ENCODE measurements at places on chromosomes 5 and 9. TPM values are rescaled to one million over a fixed set of nuclear protein-coding genes. Genes with fewer than 3 reads are reported as not detected.
A peak's percentile ranks its signal among the peaks of the same experiment; 100 is the strongest.

DNA sequence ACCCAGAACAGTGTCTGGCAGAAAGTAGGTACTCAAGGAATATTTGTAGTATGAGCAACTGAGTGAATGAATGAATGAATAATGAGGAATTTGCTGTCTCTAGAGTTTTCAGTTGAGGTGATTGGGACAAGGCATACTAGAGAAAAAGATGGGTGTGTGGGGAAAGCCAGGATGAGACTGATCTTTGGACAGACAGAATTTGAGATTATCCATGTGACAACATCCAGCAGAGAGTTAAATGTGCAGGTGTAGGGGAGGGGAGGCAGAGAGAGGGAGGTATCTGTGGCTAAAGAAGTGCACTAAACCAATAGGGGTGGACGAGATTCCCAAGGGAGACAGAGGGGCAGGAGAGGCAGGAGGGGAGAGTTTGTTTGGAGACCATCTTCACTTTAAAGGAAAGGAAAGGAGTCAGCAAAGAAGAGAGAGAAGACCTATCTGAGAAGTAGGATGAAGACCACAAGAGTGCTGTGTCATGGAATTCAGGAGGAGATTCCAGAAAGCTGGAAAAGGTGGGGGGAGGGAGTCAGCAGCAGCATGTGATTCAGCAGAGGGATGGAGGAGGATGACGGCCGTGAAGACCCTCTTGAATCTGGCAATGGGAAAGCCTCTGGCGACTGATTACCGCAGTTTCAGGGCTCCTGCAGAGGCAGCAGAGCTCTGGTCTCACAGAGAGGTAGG, 3.2 kb downstream of the CPLX2 start:
- DNase-seq: no peak
- H3K4me1 ChIP-seq: no peaks in the 10 kb centered on the region
- H3K27me3 ChIP-seq: peaks cover 63% of the 10 kb centered on the region
- no peak overlapping the region for H3K27ac ChIP-seq
- H3K36me3 ChIP-seq: no peaks in the 10 kb centered on the region
- no peak overlapping the region for H3K4me3 ChIP-seq

DNA sequence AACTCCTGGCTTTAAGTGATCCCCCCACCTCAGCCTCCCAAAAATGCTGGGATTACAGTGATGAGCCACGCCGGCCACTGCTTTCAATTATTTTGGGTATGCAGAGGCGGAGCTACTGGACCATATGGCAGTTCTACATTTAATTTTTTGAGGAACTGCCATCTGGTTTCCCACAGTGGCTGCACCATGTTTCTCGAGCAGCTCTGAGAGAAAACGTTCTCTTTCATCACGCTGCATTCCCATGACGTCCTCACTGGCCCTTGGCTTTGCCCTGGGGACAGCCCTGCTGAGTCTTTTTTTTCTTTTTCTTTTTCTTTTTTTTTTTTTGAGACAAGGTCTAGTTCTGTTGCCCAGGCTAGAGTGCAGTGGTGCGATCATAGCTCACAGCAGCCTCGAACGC, 35.5 kb upstream of the GRHPR start:
- H3K36me3 ChIP-seq: no peaks in the 10 kb centered on the region
- H3K27me3 ChIP-seq: no peaks in the 10 kb centered on the region
- peaks cover 33% of the 10 kb centered on the region for H3K4me1 ChIP-seq
- H3K27ac ChIP-seq: no peak overlapping the region
- H3K4me3 ChIP-seq: no peak overlapping the region

DNA sequence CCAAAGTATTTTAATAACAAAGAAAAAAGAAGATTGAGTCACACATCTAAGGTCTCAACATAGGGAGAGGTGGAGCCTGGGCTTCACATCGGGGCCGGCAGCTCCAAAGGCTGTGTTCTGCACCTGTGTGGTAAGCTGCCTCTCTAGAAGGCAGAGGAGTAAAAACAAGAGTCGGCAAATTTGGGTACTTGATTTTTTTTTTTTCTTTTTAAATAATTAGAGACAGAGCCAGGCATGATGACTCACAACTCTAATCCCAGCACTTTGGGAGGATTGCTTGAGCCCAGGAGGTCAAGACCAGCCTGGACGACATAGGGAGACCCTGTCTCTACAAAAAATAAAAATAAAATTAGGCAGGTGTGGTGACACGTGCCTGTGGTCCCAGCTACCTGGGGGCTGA, 4.7 kb downstream of the URM1 start:
- no peak overlapping the region for H3K27ac ChIP-seq
- DNase-seq: no peak
- H3K27me3 ChIP-seq: no peaks in the 10 kb centered on the region
- peaks cover 6% of the 10 kb centered on the region for H3K4me1 ChIP-seq

- H3K36me3 ChIP-seq: no peaks in the 10 kb centered on the region
- no peak for DNase-seq
- H3K27me3 ChIP-seq: no peaks in the 10 kb centered on the region
- H3K4me3 ChIP-seq: no peak overlapping the region
- no peak overlapping the region for H3K27ac ChIP-seq
- peaks cover 25% of the 10 kb centered on the region for H3K4me1 ChIP-seq
These were observed 81.8 kb downstream of the TRIM36 start for GRCh38 chr5:115087951-115088350.

GRCh38 chr9:128142596-128142995, 6.7 kb upstream of the LCN2 start:
- no peaks in the 10 kb centered on the region for H3K4me1 ChIP-seq
- no peak for DNase-seq
- H3K36me3 ChIP-seq: no peaks in the 10 kb centered on the region
- no peak overlapping the region for H3K27ac ChIP-seq

The TLN1 gene
- total RNA-seq: 173 TPM

GRCh38 chr5:181127456-181127855, 3.5 kb downstream of the OR2V1 start:
- no peak overlapping the region for H3K27ac ChIP-seq
- no peak overlapping the region for H3K4me3 ChIP-seq
- H3K4me1 ChIP-seq: no peaks in the 10 kb centered on the region
- H3K36me3 ChIP-seq: no peaks in the 10 kb centered on the region
- H3K27me3 ChIP-seq: peaks cover 64% of the 10 kb centered on the region

DNA sequence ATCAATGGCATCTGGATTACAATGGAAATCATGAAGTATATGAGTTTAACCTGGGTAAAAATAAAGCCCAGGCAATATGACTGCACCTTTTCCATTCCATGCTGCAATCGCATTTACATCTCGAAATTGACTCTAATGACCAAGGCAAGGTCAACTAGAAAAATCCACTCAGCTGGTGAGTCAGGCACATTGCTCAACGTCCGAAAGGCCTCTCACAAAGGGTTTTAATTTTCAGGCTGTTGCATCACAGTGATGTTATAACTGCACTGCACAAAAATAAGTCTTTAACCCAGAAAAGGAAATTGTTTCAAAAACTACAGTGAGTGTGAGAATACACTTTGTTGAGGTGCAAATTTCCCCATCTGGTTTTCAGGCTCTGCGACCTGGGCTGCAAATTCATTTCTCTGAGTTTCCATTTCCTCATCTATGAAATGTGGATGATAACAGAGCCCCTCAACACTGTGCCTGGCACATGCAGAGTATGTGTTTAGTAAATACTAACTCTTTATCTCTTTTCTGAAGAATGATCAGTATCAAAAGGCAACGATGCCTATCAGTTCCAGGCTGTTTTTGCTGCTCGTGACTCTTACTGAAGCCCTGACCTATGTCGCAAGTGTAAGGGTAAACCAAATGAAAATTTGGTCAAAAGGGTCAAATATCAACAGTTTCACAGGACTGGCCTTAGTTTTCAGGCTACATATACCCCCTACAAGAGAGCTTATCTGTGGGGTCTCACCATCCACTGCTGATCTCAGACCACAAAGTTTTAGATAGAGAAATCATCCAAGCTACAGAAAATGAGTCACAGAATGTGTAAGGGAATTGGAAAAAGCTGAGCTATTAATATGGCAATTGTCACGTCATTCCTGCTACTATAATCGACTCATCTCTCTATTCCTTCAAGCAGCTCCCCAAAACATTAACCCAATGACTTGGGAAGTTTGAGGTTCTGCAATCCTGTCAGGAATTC, 4.1 kb downstream of the NFIL3 start:
- no peak overlapping the region for H3K4me3 ChIP-seq
- H3K36me3 ChIP-seq: no peaks in the 10 kb centered on the region
- no peaks in the 10 kb centered on the region for H3K27me3 ChIP-seq
- DNase-seq: peak; percentile 46
- peak overlapping the region; percentile 62 for H3K27ac ChIP-seq

The PCDHGA4 gene
- total RNA-seq: 3.5 TPM

DNA sequence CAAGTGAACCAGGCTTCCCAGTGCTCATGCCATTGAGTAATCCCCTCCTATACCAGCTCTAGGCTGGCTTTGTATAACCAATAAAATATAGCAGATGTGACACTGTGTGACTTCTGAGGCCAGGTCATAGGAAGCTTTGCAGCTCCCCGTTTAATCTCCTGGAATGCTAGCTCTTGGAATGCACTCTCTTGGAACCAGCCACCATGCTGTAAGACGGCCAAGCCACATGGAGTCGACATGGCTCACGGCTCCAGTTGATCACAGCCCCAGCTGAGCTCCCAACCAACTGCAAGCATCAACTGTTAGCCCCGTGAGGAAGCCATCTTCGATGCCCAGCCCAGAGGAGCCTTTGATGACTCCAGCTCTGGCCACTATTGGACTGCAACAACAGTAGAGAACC, 74.5 kb downstream of the SH3TC2 start:
- DNase-seq: no peak
- H3K4me3 ChIP-seq: no peak overlapping the region
- peaks cover 3% of the 10 kb centered on the region for H3K27me3 ChIP-seq
- H3K36me3 ChIP-seq: no peaks in the 10 kb centered on the region
- no peak overlapping the region for H3K27ac ChIP-seq

DNA sequence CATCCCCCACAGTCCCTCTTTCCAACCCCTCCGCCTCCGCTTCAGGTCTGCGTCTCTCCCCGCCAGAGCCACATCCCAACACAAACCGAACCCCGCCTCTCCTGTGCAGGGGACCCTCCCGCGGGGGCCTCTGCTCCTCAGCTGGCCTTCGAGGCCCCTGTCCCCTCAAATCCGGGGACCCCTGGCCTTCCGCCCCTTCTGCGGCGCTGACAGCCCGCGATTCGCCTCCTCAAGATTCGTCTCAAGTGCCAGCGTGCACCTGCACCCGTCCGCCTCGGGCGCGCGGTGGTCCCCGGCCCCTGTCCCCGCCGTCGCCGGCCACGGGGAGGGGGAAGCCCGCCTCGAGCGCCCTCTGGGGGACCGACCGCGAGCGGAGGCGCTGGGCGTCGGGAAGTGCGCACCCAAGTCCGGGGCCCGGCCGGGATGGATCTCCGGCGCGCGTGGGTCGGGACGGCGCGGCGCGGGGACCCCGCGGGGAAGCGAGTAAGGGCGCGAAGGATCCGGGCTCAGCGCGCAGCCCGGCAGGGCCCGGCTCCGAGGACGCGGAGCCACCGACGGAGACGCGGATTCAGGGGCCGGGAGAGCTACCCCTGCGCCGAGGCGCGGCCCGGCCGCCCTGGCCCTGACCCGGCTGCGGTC, 623 bp downstream of the FLT4 start:
- DNase-seq: no peak
- H3K27me3 ChIP-seq: peaks cover 56% of the 10 kb centered on the region
- H3K36me3 ChIP-seq: no peaks in the 10 kb centered on the region
- no peak overlapping the region for H3K27ac ChIP-seq
- H3K4me3 ChIP-seq: peak overlapping the region; percentile 15

The TMOD1 gene
- total RNA-seq: 0.09 TPM

- no peaks in the 10 kb centered on the region for H3K27me3 ChIP-seq
These were observed 7.5 kb downstream of the HBEGF start for GRCh38 chr5:140338908-140339307.

- no peak overlapping the region for H3K27ac ChIP-seq
- no peaks in the 10 kb centered on the region for H3K27me3 ChIP-seq
- no peaks in the 10 kb centered on the region for H3K36me3 ChIP-seq
- no peak for DNase-seq
- H3K4me1 ChIP-seq: no peaks in the 10 kb centered on the region
These were observed 737.6 kb upstream of the NUDT12 start for GRCh38 chr5:104299998-104300706.

DNA sequence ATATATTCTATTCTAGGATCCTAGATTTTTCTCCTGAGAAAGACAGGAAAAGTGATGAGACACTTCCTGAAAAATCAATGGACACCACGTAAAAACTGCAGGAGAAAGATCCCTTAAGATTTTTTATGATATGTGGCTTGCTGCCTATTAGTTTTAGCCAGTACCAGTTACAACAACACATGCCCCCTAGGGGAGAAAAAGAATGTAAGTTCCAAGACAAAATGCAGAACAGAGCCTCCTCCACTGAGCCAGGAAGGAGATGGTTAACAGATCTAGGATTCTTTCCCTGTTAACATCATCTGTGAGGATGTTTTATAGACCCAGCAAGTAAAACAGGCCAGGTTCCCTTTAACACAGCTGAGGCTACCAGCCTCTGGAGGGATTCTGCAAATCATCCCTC, 574.7 kb downstream of the TLE4 start:
- H3K4me1 ChIP-seq: no peaks in the 10 kb centered on the region
- H3K36me3 ChIP-seq: no peaks in the 10 kb centered on the region
- peak; percentile 28 for DNase-seq
- no peaks in the 10 kb centered on the region for H3K27me3 ChIP-seq
- H3K4me3 ChIP-seq: no peak overlapping the region

- H3K4me3 ChIP-seq: no peak overlapping the region
- no peaks in the 10 kb centered on the region for H3K27me3 ChIP-seq
- H3K4me1 ChIP-seq: peaks cover 17% of the 10 kb centered on the region
- H3K27ac ChIP-seq: no peak overlapping the region
- no peaks in the 10 kb centered on the region for H3K36me3 ChIP-seq
- DNase-seq: no peak
These were observed 3.9 kb downstream of the EBF1 start for GRCh38 chr5:159095866-159096242.

DNA sequence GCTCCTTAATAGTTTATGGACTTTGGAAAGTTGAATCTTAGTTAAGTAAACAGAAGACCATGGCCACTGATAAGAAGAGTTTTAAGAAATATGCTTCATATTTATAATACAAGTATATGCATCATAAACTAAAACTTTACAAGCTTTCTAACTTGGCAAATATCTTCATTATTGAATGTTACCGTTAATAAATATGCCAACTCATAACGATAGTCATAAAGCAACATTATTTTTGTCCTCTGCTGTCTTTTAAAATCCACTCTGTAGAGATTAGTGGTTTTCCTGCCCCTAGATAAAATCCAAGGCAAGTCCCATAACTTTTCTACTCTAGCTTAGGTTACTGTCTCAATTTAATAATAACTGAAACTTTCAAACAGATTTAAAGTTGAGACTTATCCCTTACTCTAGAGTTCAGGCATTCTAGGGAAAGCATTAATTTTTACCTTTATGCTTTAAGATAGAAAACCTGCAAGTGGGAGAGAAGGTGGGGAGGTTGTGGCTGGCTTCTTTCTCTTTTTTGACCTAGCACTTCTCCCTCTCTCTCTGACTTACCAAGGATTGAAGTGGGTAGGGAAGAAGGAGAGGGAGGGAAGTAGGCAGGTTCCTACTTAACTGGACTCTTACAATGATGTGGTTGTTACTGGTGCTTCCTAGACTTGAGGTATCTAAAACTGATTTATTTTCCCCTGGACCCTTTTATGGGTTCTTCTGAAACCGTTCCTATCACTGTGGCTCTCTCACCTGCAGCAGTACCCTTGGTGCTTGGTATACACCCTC, 29.6 kb downstream of the RNF145 start:
- H3K27me3 ChIP-seq: no peaks in the 10 kb centered on the region
- no peak overlapping the region for H3K4me3 ChIP-seq
- peaks cover 65% of the 10 kb centered on the region for H3K4me1 ChIP-seq
- peaks cover 46% of the 10 kb centered on the region for H3K36me3 ChIP-seq
- peak overlapping the region; percentile 79 for H3K27ac ChIP-seq
